Osteoblast (primary cell): ENCODE measurements at places on chromosomes 4 and X. TPM values are rescaled to one million over a fixed set of nuclear protein-coding genes. Genes with fewer than 3 reads are reported as not detected.

- no peak for DNase-seq
Measured at GRCh38 chrX:23699636-23700194, 32.4 kb downstream of the PRDX4 start.

GRCh38 chrX:8043121-8043520 lies 115.9 kb upstream of the PNPLA4 start:
- DNase-seq = no peak

- no peak for DNase-seq
Measured at GRCh38 chr4:74066232-74066631, 27.7 kb upstream of the CXCL3 start.

ADH7 gene
- not detected in 2 replicates for total RNA-seq
